Mesendoderm (in vitro differentiated cells): ENCODE measurements at places on chromosomes 7 and 10.

GRCh38 chr7:157936976-157937375, 600.2 kb downstream of the DNAJB6 start:
- no peak for DNase-seq

DNA sequence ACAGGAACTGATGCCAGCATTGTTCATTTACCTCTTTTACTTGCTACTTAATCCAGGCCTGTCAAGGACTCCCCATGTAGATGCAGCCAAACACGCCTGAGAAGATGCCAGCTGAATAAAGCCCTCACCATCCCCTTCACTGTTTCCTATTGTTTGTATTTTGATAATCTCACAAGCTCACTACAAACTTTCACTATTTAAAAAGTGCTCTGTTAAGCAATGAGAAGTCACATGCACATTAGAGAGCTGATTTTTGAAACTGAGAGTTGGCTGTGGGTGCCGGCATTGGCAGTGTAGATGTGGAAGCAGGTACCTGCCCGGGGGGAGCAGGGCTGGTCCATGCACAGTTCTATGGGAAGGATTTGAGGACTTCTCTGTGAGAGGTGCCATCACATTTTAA, 169.8 kb upstream of the GRB10 start:
- DNase-seq: no peak

GRCh38 chr10:60194421-60194820, 195.3 kb downstream of the ANK3 start:
- no peak for DNase-seq

- DNase-seq: peak; percentile 5
Measured at GRCh38 chr7:120190109-120190508, 82.9 kb upstream of the KCND2 start.

DNA sequence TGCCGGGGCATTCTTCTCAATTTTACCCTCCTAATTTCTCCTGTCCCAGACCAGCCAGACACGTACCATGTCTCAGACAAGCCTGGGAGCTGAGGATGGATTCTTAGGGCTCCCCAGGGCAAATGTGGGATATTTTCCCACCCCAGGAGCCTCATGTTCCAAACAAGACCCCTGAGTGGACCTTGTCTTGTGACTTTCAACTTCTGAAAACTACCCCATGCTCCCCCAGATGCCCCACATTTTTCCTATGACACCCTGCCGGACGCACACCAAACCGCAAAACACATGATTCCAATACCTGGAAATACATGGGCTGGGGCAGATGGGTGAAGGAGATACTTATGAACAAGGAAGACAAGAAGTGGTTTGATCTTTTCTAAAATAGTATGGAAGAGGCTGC, 874 bp downstream of the GIMAP5 start:
- DNase-seq: no peak

GRCh38 chr7:157807510-157807909, 470.7 kb downstream of the DNAJB6 start:
- DNase-seq: peak; percentile 86

- no peak for DNase-seq
Measured at GRCh38 chr7:94237417-94237816, 157.3 kb upstream of the COL1A2 start.

- peak; percentile 64 for DNase-seq
Measured at GRCh38 chr7:132544999-132545398, 31.3 kb downstream of the PLXNA4 start.

DNA sequence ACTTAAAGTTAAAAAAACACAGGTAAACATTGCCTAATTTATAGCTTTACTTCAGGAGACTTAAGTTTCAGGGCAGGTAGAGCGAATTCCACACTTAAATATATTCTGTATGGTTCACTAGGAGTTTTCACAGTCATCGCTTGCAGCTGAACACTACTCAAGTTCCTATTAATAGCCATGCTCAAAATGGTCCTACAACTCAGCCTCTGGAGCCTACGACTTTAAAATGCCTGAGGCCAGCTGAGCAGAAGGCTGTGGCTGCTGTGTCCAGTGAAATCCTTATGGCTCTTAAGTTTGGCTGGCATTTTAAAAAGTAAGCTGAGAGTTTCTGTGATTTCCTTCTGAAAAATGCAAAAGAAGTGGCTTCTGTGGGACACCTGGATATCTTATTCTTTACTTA, 105.4 kb upstream of the GLI3 start:
- no peak for DNase-seq

GRCh38 chr7:97017192-97018125, 7.2 kb downstream of the DLX5 start:
- peak; percentile 27 for DNase-seq

DNA sequence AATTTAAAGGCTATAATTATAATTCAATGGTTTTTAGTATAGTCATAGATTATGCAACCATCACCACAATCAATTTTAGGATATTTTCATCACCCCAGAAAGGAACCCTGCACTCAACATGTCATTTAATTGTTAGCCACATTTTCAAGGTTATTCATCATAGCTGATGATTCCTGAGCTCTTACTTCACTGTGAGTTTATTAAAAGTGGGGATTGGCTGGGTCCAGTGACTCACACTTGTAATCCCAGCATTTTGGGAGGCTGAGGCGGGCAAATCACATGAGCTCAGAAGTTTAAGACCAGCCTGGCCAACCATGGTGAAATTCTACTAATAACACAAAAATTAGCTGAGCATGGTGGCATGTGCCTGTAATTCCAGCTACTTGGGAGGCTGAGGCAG, 787 bp downstream of the CCL26 start:
- DNase-seq: no peak

DNA sequence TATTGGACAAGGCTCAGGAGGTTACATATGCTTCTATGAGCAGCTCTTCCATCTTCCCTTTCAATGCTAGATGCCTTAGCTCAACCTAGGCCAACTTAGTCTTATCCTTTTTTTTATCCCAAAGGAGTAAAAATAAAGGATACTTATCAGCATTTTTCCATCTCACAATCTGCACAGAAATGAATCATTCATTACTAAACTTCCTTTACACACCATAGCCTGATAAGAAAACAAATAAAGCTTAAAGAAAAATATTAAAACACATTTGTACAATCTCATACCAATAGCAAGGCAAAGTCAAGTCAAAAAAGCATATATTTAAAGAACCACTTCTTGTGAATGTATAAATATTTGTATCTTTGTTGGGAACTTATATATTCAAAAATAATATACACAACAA, 407.4 kb downstream of the GRM8 start:
- DNase-seq: no peak

GRCh38 chr7:127998671-127999070, 32.6 kb downstream of the LRRC4 start:
- no peak for DNase-seq

- peak; percentile 90 for DNase-seq
Measured at GRCh38 chr10:6647811-6648526, 67.9 kb upstream of the PRKCQ start.

DNA sequence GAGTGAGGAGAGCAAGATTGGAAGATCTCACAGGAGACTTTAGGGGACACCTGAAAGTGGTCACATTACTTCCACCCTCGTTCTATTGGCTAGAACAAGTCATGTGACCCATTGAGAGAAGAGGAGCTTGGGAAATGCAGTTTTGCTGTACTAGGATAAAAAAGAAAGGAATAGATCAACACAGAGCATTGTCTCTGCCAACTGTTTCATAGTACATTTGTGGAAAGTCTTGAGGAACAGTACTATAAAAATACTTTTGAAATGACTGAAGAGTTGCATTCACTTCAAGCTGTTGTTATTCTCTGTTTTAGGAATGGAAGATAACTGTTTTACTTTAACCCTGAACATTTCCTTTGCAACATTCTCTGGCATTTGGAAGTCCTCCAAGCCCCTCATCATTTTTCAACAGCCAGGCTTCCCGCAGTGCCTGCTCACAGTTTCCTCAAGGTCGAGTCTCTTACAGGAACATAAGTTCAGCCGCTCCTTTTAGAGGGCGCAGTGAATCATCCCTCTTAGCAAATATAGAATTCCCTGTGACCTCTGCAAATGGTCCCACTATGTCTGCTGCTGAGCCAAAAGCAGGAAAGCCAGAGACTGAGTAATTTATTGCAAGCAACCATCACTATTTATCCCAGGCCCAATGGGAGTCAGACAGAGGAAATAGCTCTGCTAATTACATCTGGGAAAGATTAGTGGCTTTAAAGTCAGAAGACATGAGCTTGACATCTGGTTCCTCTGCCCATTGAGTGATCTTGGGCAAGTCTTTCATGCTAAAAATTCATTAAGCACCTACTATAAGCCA, 40.7 kb downstream of the MRPL32 start:
- DNase-seq: peak; percentile 26

- DNase-seq: no peak
Measured at GRCh38 chr10:102677331-102678067, 33.2 kb downstream of the TRIM8 start.

DNA sequence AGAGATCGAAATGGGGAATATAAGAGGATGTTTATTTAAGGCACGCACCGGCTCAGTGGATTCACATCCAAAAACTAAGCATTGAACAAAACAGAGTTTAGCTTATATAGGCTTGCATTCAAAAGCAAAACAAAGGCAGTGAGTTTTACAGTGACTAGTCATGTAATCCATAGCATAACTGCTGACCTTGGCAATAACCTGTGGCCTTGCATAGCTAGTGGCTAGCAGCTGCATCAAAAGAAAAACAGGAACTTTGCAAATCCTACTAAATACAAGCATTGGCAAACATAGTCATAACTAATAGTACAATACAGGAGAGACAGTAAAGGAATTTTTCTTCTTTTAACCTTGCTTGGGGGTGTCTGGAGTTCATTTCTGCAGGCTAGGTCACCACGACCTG, 9.7 kb upstream of the ZNF485 start:
- no peak for DNase-seq

- no peak for DNase-seq
Measured at GRCh38 chr10:49186613-49187012, 1.6 kb downstream of the TMEM273 start.

GRCh38 chr7:113099284-113099919, 12.8 kb upstream of the GPR85 start:
- DNase-seq: peak; percentile 81

DNA sequence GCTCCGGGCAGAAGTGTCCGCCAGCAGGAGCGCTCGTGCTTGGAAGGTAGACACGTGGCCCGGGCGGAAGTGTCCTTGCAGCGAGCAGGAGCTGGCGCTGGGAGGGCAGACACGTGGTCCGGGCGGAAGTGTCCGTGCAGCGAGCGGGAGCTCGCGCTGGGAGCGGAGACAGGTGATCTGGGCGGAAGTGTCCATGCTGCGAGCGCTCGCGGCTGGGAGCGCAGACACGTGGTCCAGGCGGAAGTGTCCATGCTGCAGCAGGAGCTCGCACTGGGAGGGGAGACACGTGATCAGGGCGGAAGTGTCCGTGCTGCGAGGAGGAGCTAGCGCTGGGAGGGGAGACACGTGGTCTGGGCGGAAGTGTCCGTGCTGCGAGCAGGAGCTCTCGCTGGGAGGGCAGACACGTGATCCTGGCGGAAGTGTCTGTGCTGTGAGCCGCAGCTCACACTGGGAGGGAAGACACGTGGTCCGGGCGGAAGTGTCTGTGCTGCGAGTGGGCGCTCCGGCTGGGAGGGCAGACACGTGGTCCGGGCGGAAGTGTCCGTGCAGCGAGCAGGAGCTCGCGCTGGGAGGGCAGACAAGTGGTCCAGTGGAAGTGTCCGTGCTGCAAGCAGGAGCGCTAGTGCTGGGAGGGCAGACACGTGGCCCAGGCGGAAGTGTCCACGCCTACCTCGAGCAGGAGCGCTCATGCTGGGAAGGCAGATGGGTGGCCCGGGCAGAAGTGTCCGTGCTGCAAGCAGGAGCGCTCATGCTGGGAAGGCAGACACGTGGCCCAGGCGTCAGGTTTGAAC, 41.1 kb upstream of the PRKAR1B start:
- DNase-seq: no peak
